ENCODE measurements at places on chromosomes 5 and 9.

GRCh38 chr9:72352911-72353388 is 12.1 kb downstream of the ZFAND5 start:
- peaks cover 40% of the 10 kb centered on the region for H3K36me3 ChIP-seq
- DNase-seq, result no peak
- no peaks in the 10 kb centered on the region for H3K27me3 ChIP-seq

- H3K36me3 ChIP-seq, result peaks cover 37% of the 10 kb centered on the region
- no peaks in the 10 kb centered on the region for H3K27me3 ChIP-seq
- no peak overlapping the region for H3K4me3 ChIP-seq
- DNase-seq, result no peak
Measured at GRCh38 chr5:138557677-138558076, 14.6 kb upstream of the ETF1 start.

GRCh38 chr9:131578731-131579504 is 33.6 kb downstream of the PRRT1B start:
- H3K4me1 ChIP-seq, result no peaks in the 10 kb centered on the region
- H3K4me3 ChIP-seq, result no peak overlapping the region
- H3K27ac ChIP-seq, result no peak overlapping the region
- H3K36me3 ChIP-seq, result peaks cover 6% of the 10 kb centered on the region
- no peak for DNase-seq
- H3K27me3 ChIP-seq, result no peaks in the 10 kb centered on the region

- no peak for DNase-seq
- no peaks in the 10 kb centered on the region for H3K4me1 ChIP-seq
- no peaks in the 10 kb centered on the region for H3K36me3 ChIP-seq
- no peak overlapping the region for H3K4me3 ChIP-seq
- no peak overlapping the region for H3K27ac ChIP-seq
Measured at GRCh38 chr5:41356786-41357185, 143.5 kb upstream of the C6 start.

DNA sequence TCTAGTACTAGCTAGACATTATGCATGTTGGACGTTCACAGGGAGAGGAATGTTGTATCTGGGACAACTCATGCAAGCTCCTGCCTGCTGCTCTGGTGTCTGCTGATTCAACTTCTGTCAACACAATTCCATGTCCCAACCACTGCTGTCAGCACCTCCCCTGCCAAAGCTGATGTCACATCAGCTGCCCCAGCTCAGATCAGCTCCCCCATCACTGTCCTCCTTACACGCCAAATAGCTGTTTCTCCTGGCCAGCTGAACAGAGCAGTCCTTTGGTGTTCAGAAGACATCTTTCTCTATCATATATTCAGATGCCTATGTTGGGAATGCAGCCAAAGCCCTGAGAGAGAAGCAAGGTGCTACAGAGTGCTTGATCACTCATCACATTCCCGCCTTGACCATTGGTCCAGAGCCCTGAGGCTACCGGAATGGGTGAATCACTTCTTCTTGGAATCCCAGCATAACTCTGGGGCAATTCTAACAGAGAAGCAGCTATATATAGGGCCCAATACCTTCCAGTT is 223.3 kb downstream of the SEC61B start:
- DNase-seq, result no peak
- H3K4me1 ChIP-seq, result no peaks in the 10 kb centered on the region

GRCh38 chr5:59789197-59789596 is 104.3 kb downstream of the PDE4D start:
- peaks cover 11% of the 10 kb centered on the region for H3K27me3 ChIP-seq
- H3K4me3 ChIP-seq, result no peak overlapping the region
- H3K4me1 ChIP-seq, result no peaks in the 10 kb centered on the region
- H3K36me3 ChIP-seq, result no peaks in the 10 kb centered on the region
